MV-4-11 (cell line): ENCODE measurements at places on chromosomes 2 and 18.

DNA sequence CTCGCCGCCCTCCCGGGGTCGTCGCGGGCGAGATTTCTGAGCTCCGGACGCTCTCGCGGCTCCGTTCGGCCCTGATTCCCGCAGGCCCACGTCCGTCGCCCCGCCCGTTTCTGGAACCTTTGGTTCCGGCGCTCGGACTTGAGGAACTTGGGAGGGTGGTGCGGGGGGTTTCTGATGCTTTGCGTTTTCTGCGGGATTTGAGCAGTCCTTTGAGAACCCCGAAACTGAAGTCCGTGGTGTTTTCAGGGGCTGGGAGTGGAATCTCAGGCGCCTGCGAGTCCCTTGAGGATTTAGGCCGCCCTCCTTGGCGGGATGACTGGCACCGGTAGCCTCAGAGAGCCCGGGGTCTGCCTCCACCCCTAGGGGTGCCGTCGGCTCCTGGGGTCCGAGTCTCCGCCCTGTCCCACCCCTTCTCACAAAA is 336 bp downstream of the THNSL2 start:
- no peak for DNase-seq

GRCh38 chr18:35387152-35387571 is 10.0 kb upstream of the ZNF396 start:
- DNase-seq, result no peak

DNA sequence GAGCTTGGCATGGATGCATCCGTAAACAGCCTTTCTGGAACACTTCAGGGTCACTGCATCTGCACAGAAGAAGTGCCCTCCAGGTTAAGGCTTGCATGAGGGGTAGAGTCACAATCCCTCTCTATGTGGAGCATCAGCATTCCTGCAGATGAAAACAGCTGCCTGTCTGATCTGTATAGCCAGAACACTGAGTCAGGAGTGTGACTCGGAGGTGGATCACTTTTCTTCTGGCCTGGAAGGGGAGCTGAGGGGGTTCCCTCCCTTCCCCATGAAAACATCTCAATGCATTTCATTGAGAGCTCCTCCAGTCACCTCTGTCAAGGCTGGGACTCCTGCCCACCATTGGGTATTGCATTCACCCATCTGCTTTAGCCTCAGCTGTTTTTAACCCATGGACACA is 72.5 kb upstream of the SERPINE2 start:
- no peak for DNase-seq

GRCh38 chr2:79219383-79219988 is 59.9 kb upstream of the REG3A start:
- DNase-seq, result peak; percentile 46

DNA sequence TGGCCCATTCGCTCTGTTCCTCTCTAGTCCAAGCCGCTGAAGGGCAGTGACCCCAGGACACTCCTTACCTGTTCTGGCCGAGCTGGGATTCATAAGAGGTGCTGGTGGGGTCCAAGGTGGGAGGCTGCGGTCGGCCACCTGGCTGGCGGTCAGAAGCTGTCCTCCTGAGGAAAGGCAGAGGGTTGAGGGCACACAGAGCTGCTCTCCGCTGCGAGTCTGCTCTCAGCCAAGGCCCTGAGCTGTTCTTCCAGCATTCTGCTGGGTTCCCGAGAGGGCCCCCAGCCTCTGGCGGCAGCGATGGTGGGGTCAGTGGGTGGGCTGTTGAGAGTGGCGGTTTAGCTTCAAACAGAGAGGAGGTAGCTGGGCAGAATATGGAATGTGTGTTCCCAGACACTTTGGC is 3.8 kb downstream of the PCARE start:
- no peak for DNase-seq

DNA sequence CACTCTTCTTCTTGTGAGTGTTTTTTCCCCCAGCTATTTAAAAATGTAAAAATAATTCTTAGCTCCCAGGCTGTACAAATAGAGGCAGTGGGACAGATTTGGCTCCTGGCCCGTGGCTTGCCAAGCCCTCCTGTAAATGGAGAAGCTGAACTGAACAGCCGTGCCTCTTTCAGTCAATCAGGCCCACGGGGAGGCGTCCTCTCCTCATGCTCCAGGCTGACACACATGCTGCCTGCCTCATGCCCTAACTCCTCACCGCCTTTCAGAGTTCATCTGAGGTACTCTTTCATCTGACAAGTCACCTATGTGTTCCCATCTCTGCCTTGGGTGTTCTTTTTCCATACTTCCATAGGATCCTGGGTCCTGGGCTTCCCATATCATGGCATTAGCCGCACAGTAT is 58.9 kb downstream of the BMP10 start:
- no peak for DNase-seq

- no peak for DNase-seq
These were observed 67.5 kb downstream of the MYOM1 start for GRCh38 chr18:3152294-3152693.

DNA sequence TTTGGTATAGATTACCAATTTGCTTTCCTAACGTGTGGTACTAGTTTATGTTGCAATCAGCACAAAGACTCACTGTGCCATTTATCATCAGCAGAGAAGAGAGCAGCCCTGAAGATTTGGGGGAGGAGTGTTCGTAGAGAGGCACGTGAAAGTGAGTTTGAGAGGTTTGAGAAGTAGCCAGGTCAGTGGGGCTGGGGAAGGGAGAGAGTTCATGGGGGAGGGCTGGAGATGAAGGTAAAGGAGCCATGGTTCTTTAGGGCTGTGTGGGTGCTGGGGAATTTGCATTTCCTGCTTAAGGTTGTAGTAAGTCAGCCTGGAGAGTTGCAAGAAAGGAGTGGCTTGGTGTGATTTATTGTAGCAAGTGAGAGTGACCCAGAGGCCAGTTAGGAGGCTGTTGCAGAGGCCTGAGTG is 172.1 kb downstream of the NEDD4L start:
- DNase-seq, result no peak

- DNase-seq, result peak; percentile 89
These were observed 6.9 kb downstream of the CREG2 start for GRCh38 chr2:101380376-101380775.

- DNase-seq, result no peak
These were observed 12.7 kb downstream of the SPIRE1 start for GRCh38 chr18:12645254-12645653.

DNA sequence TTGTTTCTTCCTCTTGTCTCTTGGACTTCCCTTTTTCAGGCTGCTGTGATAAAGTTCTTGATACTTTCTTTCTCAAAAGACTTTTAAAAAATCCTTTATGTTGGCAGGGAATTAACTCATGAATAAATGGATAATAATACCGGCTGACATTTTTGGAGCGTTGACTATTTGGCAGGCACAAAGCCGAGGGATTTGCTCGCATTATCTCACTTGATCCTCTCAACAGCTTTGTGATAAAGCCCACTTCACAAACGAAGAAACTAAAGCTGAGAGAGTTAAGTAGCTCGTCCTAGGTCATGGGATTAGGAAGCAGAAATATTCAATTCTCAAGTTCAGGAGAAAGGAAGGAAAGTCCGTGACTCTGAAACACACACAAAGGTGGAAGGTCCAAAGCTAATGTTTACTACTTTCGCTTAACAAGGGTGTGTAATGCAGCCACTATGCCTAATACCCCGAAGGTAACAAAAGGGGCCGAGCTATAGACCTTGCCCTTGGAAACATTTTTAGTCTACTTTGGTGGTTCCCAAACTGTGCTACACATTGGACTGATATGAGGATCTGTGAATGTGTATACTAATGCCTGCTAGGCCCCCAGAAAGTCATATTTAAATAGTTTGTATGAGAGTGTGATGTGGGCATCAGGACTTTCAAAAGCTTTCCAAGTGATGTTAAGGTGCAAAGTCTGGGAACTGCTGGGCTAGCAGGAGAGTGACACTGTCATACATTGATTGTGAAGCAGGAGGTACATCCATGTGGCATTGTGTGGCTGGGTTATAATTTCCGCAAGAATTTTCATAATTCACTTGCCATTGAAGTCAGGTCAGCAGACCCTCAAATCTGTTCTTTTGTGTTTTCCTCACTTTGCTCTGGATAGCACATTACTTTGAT is 508.4 kb downstream of the PLCL1 start:
- DNase-seq, result no peak

DNA sequence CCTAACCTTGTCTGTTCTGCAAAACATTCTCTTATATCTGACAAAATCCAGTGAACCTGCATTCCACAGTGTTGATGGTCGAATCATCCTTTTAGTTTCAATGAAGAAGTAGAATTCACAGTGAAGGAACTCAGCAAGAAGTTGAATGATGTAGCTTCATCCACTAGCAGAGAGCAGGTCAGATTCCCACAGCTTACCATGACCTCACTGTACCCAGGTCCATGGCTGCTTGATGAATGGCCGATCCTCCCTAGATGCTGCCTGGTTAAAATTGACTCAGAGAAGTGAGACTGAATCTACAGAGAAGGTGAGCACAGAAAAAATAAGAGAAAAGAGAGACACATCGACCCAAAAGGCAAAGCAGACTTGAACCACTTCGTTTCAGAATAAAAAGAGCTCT is 906.0 kb upstream of the CHAC2 start:
- DNase-seq, result no peak

DNA sequence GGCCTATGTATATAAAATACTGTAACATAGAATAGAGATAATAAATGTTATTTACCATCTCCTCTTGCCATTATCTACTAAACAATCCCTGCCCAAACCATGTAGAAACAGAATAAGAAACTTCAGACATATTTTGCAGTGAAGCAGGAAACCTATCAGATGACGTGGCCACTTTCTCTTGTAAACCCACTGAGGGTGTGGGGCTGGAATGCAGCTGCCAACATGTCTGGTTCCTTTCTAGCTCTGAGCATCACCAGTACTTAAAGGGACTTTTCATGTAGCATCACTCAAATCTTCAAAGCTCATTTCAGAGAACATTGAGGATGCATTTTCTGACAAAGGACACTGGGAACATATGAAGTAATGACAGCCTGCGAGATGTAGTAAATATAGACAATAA is 251.8 kb downstream of the LPIN1 start:
- DNase-seq, result no peak

DNA sequence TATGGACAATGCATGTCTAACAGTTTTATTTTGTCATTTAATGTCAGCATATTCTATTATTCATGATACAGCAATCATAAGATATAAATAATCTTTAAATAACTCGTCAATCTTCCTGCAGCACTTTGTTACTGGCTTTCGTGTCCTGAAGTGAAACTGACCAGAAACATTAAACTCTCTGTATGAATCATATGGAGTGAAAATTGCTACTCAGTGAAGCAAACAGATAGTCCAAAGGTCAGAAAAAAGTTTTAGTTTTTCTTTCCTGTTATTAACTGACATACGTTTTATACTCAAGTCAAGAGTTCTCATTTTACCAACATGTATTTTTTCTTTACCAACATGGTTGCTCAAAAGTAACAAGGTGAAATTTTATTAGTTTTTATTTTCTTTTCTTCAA is 106.8 kb upstream of the GALNT5 start:
- DNase-seq, result no peak

GRCh38 chr2:105865222-105865913 is 120.7 kb downstream of the NCK2 start:
- no peak for DNase-seq

- DNase-seq, result no peak
These were observed 3.9 kb upstream of the HRH4 start for GRCh38 chr18:24456549-24456948.

DNA sequence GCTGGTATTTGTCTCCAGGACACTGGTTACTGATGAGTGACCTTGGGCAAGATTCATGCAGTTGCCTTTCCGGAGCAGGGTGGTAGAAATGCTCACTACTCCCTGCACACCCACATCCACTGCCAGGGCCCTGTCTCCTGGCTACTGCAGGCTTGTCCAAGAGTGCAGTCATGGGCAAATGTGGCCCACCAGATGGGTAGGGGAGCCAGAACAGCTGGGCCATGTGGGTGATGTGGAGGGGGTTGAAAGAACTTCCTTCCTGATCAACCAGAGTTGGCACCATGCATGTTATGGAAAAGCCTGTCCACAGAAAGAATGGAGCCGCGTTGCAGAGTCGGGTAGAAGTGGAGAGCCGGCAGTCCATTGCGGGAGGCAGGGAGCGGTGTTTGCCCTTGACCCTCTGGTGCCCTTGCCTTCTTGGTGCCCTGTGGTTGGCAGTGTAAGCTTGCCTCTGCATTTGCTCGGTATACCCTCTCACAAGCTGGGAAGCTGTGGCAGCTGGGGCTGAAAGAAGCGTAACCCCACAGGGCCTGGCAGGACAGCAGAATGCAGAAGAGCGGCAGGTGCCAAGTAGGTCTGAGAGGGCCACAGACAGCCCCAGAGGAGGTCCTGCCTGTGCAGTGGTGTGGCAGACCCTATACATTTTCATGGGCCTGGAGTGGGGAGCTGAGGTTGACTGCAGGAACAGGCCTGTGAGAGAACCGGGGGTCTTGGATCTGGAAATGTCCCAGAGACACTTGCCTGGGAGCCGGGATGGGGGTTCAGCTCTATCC is 253.2 kb downstream of the TFCP2L1 start:
- DNase-seq, result no peak

DNA sequence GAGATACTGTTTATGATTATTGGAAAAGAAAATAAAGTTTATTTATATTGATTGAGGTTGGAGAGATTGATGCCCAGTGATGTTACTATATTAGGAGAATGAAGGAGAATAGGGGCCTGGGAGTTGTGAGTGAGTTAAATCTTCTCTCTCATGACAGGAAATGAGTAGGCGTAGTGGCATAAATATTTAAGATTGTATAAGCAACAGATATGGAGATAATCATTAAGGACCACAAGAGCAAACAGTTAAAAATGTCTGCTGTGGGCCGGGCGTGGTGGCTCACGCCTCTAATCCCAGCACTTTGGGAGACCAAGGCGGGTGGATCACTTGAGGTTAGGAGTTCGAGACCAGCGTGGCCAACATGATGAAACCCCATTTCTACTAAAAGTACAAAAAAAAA is 62.7 kb downstream of the PTRHD1 start:
- peak; percentile 6 for DNase-seq

GRCh38 chr2:84373391-84373790 is 85.7 kb downstream of the SUCLG1 start:
- no peak for DNase-seq

DNA sequence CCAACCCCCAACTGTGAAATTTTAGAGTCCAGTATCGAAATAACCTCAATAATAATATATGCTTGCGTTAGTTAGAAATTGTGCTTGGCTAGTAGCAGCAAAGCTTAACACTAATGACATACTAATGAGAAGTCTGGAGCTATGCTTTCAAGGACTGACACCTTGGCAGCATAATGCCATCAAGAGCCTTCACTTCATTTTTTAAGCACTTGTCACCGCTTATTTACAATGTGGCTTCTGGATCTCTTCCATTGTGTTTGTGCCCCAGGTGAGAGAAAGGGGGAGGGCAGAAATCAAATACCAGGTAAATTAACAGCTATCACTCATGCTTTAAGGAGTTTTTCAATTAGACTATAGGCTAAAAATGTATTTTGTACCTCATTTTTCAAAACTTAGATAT is 101.5 kb downstream of the CDH7 start:
- DNase-seq, result no peak

DNA sequence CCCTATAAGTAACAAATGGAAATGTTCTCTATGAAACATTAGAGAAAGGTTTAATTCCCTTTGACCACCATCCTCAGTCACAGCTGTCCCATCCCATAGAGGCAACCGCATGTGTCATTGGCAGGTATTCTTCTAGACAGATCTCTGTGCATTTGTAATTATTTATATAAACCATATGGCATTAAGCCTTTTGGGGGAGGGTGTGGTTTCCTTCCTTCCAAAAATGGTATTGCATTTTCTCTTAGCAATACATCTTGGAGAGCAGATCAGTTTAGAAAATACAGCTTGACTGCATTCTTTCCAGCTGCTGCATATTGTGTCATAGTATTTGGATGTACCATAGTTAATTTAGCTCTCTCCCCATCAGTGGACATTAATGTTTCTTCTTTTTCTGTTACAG is 57.7 kb downstream of the LCLAT1 start:
- no peak for DNase-seq
